ENCODE measurements at places on chromosomes 7 and 10.

GRCh38 chr10:27601503-27601902 is 97.4 kb downstream of the RAB18 start:
- DNase-seq = no peak

DNA sequence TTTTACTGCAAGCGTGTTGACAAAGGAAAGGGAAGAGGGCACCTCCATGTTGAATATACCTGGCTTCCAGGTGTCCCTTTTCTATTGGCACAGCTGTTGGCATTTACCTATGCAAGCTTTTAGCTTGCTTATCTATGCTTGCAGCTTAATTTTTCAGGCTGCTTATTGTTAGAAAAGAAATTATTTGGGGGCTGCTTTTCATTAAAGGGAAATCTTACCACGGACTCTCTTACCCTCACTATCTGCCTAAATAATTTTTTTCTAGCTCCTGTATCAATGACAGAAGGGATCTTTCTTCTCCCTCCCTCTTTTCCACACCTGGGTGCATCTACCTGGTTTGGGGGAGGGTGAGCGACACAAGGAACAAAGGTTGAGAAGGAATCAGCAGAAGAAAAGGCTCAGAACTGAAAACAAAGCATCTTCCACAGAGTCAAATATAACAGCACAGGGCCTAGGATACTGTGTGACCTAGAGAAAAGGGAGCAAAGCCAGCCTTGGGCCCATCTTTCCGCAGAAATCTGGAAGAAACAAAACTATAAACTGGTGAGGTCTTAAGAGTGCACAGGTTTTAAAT is 15.2 kb upstream of the GJC3 start:
- DNase-seq = no peak

DNA sequence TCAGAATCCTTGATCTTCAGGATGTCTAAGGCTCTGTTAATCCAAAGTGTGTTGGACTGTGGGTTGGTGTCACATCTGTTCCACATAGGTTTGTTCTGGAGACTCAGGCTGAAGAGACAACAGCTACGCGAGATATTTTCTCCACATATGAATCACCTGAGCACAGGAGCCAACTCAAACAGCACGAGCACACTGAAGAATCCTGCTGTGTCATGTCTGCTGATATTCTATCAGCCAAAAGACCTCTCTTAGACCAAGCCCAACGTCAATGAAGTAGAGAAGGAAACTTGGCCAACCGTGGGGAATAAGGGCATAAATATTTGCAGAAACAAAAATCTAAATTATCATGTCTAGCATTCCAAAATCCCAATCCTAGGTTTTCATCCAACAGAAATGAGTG is 2.7 kb upstream of the TASOR2 start:
- no peak for DNase-seq

- no peak for DNase-seq
Measured at GRCh38 chr10:125081931-125082330, 78.4 kb downstream of the CTBP2 start.

GRCh38 chr10:4590807-4591206 is 235.2 kb upstream of the AKR1E2 start:
- no peak for DNase-seq

GRCh38 chr7:6644728-6645127 is 7.6 kb downstream of the ZNF316 start:
- no peak for DNase-seq

GRCh38 chr10:77823811-77824542 is 102.6 kb downstream of the DLG5 start:
- no peak for DNase-seq

- no peak for DNase-seq
Measured at GRCh38 chr10:113080925-113081229, 130.8 kb downstream of the TCF7L2 start.

- DNase-seq = no peak
Measured at GRCh38 chr10:129911451-129912165, 52.5 kb downstream of the EBF3 start.

GRCh38 chr7:31186202-31186601 is 134.1 kb downstream of the ADCYAP1R1 start:
- no peak for DNase-seq

DNA sequence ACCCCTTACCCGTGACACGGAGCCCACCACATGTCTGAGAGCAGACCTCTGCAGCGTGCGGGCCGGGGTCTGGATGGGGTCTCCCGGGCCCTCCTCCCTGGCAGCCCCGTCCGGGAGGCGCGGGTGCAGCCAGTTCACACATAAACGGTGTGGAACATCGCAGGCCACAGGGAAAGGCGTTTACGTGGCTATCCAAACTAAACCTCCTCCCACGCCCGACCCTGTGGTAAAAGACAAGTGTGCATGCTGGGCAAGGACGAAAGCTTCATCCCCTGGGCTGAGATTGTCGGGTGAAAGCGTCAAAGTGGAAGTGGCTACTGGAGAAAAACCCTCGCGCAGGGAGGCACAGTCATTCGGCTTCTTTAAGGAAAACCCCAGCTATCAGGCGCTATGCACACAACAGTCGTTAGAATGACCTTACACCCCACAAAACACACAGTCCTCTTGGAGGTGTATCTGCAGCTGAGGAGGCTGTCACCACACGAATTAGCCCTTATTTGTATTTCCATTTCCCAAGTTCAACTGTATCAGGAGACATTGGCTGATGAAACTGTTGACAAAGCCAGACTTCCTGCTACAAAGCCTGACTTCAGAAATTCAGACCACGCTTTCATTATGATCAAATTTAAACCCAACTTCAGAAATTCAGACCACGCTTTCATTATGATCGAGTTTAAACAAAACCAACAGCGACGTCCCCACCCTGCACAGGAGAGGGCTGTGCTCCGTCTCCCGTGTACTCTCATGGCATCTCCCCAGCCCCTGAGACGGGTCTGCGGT is 15.3 kb downstream of the GPER1 start:
- no peak for DNase-seq

GRCh38 chr10:113644185-113645120 is 19.4 kb downstream of the NRAP start:
- DNase-seq = no peak

- no peak for DNase-seq
Measured at GRCh38 chr7:139763330-139763729, 14.5 kb downstream of the HIPK2 start.

DNA sequence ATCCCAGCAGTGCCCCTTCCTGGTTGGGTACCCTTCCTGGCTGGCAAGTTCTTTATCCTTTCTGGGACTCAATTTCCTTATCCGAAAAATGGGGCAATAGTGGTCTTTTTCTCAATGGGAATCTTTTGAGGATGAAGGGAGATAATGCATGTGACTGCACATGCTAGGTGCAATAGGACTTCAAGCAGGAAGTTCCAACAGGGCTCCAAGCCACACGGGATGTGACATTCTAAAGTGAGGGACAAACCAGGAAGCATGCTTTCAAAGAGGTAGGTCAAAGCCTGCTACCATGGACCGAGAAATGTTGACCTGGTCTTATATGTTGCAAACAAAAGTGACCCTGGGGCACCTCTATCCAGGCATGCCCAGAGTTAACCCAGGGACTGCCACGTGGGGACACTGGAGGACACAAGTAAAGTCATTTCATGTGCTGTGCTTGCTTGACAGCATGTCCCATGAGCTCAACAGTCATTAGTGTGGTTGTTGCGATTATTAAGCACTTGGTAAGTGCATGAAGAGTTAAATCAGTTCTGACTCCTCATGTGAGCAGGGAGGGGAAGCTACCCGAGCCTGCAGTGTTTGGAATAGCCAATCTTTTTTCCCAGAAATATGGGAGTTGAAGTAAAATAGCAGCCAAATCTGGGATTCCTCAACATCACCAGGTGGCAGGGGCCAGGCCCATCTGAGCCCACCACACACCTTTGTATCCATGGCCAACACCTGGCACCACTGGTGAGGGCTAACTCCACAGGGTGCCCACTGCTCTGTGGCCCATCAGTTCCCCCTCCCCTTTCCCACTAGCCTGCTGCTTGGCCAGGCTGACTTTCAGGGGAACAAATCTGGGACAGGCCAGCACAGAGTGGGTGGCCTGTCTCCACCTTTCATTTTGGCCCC is 5.7 kb downstream of the ARHGAP22 start:
- DNase-seq = no peak

- no peak for DNase-seq
Measured at GRCh38 chr7:50226669-50227068, 77.8 kb upstream of the IKZF1 start.

GRCh38 chr7:157693521-157694375 is 356.9 kb downstream of the DNAJB6 start:
- DNase-seq = peak; percentile 5

DNA sequence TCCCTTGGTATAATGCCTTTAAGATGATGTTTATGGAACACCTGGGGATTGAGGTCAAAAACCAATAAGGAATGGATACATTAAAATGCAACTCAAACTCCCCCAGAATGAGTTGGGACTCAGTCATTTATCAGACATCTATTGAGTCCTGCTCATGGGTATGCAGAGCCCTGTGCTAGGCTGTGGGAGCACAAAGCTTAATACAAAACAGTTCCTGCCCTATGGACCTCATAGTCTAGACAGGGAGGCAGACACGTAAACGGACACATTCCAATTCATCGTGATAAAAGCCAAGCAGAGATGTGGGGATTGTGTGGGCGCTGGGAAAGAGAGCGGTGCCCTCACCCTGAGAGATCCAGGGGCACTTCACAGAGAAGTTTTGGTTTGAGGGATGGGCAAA is 181.7 kb downstream of the PTEN start:
- DNase-seq = no peak

DNA sequence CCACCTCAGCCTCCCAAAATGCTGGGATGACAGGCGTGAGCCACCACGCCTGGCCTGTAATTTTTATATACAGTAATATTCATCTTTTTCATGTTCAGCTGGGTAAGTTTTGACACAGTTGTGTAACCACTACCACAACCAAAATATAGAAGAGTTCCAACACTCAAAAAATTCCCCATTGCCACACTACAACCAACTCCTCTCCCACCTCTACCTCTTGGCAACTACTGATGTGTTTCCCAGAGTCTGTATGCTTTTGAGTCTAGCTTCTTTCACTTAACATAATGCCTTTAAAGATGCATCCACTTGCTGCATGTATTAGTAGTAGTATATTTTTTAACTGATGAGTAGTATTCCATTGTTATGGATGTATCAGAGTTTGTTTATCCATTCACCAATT is 90.7 kb downstream of the SRPK2 start:
- DNase-seq = no peak

DNA sequence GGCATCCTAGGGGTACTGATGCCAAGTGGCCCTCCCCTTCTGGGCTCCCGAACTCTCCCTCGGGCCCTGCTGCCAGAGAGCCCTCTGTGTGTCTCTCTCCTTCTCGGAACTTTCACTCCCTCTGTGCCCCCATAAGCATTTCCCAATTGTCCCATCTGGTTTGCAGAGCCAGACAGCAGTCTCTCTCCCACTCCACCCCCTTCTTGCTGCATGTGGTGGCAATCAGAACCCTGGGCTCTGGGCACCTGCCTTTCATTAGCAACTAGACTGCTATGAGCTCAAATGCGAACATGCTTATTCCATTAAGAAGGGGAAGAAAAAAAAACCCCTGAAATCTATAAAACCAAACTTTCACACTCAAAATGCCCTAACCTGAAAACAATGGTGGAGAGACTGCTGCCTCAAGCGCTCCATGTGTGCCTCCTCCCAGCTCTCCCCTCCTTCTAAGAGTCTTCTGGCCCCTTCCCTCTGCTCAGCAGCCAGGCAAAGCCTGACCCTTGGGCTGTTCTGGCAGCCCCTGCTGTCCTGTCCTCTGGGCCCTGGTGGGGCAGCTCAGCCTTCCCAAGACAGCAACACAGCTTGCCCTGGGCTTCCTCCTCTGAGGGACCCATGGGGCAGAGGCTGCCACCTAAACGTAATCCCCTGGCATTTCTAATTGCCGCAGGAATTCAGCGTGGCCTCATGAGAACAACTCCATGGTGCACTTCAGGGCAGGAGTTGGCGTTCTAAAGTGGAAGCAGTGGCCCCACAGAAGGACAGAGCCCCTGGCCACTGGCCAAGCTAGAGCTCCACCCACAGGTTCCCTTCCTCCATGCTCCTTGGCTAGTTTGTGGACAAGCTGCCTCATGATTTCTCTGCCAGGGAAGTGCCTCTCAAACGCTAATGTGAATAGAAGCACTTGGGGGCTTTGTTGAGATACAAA is 415.4 kb downstream of the PLXNA4 start:
- no peak for DNase-seq

- no peak for DNase-seq
Measured at GRCh38 chr10:42830237-42830636, 47.6 kb downstream of the BMS1 start.

DNA sequence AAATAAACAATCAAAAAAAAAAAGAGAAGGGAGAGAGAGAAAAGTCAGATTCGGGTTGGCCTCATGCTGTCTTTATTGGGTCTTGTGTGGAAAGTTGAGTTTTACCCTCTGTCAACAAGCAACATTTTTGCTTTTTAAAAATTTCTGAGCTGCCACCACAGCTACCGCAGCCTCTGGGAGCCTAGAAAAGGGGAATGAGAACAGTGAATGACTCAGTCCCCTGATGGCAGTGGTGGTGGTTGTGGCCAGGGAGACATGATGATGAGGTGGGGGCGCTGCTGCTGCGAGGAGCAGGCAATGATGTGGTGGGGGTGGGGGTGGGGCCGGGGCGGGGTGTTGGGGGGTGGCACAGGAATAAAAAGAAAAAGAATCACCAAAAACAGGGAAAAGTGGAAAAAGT is 20.0 kb upstream of the CREB3L2 start:
- no peak for DNase-seq

DNA sequence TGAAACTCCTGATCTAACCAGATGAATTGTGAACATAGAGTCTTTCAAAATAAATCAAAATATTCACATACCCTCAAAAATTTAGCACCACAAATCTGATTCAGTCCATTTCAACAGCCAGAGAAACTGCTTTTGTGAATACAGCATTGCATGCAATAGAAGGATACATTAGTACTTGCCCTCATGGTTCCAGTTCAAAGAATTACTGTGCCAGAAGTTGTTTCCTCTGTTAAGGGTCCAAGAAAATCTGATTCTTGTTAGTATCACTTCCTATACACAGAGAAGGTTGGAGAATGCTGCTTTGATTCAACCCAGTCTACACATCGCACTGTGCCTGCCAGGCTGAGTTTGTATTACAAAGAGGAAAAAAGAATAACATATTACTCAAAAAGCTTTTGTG is 115.6 kb downstream of the TFEC start:
- no peak for DNase-seq

GRCh38 chr10:127228195-127228787 is 31.9 kb upstream of the INSYN2A start:
- DNase-seq = no peak

GRCh38 chr7:116265881-116266280 is 55.5 kb downstream of the TES start:
- no peak for DNase-seq

DNA sequence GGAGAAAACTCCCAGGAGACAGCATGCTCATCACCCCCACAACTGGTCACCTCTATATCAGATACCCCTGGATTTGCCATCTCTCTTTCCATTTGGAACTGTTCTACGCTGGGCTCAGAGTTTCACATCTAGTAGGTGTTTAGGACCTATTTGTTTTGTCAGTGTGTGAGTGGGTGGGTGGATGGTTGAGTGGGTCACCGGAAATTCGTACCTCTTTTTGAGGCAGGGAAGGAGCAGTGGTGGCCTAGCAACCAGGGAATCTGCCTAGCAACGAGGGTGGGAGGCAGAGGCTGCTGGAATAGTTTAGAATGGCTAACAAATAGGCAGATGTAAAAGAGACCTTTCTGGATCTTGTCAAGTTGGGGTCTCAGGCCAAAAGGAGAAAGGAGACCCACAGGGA is 23.2 kb upstream of the SLF2 start:
- no peak for DNase-seq

- no peak for DNase-seq
Measured at GRCh38 chr10:21742740-21743412, 208.8 kb downstream of the MLLT10 start.

GRCh38 chr10:126558881-126559280 is 111.6 kb downstream of the C10orf90 start:
- no peak for DNase-seq

Data from memory B cell (primary cell).